ENCODE measurements at places on chromosomes 7 and 10.
A peak's percentile ranks its signal among the peaks of the same experiment; 100 is the strongest.

GRCh38 chr7:48473205-48473865 lies 302.1 kb downstream of the ABCA13 start:
- no peak for DNase-seq

DNA sequence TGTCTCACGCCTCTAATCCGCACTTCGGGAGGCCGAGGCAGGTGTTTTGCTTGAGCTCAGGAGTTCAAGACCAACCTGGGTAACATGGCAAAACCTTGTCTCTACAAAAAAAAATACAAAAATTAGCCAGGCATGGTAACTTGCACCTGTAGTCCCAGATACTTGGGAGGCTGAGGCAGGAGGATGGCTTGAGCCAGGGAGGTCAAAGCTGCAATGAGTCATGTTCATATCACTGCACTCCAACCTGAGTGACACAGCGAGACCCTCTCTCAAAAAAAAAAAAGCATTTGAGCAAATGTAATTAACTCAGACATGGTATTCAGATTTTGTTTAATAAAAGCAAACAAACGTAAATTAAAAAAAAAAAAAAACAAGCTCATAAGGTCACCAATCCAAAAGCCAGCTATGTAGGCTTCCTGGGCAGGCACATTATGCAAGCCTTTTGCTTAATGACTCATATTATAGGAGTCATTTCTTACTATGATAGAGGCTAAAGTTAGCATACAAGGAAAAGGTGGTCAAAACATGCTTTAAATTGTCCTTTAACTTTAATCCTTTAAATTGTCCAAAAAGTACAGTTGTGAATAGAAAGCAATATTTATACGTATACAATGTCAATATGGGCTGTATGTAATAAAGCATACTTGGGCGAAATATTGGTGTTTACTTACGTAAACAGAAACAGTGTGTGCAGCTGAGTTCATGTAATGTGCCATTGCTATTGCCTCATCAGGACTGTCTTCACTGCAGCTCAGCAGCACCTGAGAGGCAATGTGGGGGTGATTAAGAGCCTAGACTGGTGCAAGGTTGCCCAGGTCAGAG lies 13.0 kb downstream of the AKR1D1 start:
- DNase-seq, result peak; percentile 56

GRCh38 chr7:47456210-47456955 lies 125.5 kb downstream of the TNS3 start:
- no peak for DNase-seq

DNA sequence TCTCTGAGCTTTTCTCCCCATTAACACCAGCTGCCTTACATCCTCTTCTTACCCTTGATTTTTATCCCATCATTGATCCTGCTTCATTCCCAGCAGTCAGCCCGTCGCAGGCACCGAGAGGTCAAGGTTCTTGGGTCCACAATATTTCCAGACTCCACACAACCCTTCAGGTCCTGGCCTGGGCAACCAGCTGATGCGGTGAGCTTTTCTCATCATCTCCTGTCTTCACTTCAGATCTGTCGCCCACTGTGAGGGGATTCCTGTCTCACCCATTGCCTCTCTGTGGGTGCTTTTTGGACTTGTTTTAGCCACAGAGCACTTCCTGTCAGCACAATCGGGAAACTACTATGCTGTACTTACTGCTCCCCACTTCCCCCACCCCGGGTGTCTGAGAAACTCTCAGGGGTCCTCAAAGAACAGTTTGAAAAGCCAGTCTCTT lies 8.4 kb upstream of the PVRIG start:
- DNase-seq, result no peak

GRCh38 chr10:114095559-114096337 lies 52.1 kb downstream of the ADRB1 start:
- no peak for DNase-seq
